ENCODE measurements at places on chromosomes 6 and 20.

GRCh38 chr6:118801257-118801656 lies 92.7 kb upstream of the ASF1A start:
- no peak for DNase-seq

DNA sequence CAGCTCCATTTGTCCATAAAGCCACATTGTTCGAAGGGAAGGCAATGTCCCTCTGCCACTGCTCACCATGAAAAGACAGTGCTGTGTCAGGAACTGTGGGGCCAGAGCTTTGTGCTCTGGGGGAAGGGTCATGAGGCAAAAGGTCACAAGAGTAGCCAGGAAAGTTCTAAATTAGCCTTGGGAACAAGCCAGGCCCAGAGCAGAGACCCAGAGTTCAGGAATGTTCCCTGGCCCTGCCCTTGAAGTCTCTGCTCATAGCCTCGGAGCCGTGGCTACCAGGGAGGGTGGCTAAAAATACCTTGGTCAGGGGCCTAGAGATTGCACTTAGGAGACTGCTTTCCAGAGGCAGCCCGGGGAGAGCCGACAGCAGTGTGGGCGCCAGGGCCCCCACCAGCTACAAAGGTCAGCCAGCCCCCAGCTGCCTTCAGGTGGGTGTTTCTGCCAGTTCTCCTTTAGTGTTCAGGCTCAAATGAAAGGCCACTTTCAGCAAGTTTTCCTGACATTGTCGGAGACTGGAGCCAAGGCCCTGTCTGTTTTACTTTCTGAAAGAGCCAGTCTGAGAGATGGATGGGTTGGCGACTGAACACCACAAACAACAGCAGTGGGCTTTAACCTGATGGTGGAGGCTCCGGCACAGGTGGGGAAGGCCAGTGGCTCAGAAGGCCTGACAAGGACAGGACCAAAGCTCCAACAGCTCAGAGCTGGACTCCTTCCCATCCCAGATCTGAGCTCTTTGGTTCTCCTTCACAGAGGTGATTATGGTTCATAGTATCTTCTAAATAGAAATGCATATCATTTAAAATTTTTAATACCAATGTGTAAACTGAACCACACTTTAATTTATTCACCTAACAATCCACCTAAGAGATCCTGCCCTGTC lies 76.2 kb downstream of the CDH26 start:
- DNase-seq = no peak

- no peak for DNase-seq
Measured at GRCh38 chr6:18395856-18396197, 8.7 kb downstream of the RNF144B start.

DNA sequence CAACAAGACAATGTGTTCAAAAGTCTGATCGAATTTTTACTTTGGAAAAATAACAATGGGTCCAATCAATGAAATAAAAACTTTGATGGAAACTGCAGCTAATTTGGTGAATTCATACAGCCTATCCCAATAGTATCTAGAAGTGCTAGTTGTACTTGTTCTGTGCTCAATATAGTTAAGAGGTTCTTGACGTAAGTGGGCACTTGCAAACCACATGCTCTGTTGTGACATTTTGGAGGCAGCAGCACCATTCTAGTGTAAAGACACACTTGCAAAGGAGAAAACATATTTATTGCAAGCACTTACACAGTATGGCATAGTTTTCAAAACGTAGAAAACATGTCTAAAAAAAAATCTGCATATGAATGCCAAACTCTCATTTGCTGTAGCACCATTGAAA lies 6.7 kb upstream of the KLHL31 start:
- no peak for DNase-seq

DNA sequence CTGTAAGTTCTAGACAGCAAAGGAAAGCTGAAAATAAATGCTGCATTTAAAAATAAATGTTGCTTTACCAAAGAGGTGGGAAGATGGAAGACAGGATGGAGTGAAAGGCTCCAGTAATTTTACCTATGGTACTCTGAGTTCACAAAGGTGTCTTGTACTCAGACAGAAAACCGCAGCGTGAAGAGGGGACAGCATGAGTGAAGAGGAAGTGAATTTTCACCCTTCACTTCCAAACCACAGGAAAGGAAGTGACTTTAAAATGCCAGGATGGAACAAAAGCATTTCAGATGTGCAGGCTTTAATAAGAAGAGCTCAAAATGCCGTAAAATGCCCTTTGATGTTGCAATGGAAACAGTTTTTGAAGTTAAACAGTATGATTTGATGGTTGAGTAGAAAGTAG lies 91.2 kb upstream of the TINAG start:
- peak; percentile 29 for DNase-seq

GRCh38 chr6:104414723-104415122 lies 445.0 kb downstream of the HACE1 start:
- DNase-seq = no peak

DNA sequence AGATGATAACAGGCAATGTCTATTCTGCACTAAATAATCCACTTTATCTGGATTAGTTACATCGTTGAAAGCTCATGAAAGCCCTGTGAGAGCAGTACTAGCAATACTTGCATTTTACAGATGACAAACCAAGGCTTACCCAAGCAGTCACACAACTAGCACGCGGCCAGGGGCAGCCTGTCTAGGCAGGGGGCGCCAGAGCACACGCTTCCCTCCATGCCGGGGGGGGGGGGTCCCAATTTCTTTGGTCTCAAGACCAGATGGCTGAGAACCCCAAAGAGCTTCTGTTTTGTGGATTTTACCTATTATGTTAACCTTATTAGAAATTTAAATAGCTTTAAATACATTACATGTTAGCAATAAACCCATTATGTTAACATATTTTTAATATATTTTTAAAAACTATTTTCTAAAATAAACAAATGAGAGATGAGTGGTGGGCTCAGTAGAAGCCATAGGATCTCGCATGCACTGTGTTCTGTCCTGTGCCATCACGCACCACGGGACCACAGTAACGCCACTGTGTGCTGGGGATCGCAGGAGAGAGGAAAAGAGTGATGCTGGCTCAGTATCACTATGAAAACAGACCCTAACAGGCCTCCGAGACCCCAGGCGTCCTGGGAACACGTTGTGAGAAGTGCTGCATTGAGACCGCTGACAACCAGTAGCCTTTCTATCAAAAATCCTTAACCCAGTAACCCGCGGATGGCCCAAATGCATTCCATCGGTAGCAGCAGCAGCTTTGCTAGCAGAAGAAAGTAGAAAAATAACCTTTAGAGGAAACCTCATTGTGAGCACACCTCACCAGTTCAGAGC lies 5.3 kb upstream of the PRR18 start:
- peak; percentile 45 for DNase-seq

DNA sequence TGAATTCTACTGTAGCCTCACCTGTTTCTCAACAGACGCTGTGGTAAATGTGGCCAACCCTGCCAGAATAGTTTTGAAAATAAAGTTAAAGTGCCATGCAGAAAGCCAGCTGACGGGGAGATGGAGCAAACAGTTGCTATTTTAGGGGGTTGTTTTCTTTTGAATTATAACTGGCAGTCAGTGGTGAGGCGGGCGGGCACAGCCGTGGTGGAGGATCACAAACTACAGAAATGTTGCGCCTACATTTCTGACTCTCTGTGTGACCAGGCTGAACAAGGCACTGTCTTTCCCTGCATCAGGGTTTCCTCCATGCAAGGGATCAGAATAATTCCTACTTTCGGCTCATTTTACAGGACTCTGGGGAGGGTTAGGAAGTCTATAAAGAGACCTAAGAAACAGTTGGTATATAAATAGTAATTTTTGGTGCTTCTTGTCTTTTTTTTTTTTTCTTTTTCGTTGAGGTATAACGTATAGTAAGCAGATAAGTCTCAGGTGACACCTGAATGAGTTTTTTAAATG lies 17.2 kb downstream of the CHMP4B start:
- DNase-seq = no peak

Data from kidney tubule cell (primary cell).